Liver (tissue), 10 donors: ENCODE measurements at places on chromosomes 6 and 20. TPM values are rescaled to one million over a fixed set of nuclear protein-coding genes. Genes with fewer than 3 reads are reported as not detected.

DNA sequence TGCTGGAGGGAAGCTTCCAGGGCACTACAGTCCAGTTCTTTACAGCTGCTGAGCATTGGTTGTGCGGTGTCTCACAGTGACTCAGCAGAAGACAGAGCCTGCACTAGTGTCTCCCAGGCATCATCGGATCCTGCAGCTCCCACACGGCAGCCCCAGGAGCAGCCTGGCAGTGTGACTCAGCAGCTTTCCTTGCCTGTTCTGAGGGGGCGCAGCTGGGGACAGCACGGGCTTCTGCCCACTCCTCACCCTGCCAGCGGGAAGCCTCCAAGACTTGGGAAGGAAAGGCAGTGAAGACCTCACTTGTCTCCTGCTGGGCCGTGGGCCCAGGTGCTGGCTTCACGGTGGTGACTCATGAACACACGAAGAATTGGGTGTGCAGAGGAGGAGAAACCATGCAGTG, 165.4 kb downstream of the SYNDIG1 start:
- no peak overlapping the region for H3K4me3 ChIP-seq
- no peaks in the 10 kb centered on the region for H3K27me3 ChIP-seq
- no peaks in the 10 kb centered on the region for H3K4me1 ChIP-seq

Gene TMC2
- polyA plus RNA-seq, result not detected

- no peak for DNase-seq
- H3K27me3 ChIP-seq, result no peaks in the 10 kb centered on the region
- H3K4me3 ChIP-seq, result no peak overlapping the region
- H3K36me3 ChIP-seq, result no peaks in the 10 kb centered on the region
- no peak overlapping the region for H3K27ac ChIP-seq
- H3K4me1 ChIP-seq, result peaks cover 4% of the 10 kb centered on the region
Observed at GRCh38 chr6:16663901-16664300, 97.4 kb downstream of the ATXN1 start.

GRCh38 chr6:164107297-164107995, 692.9 kb downstream of the QKI start:
- no peak for DNase-seq
- H3K27me3 ChIP-seq, result no peaks in the 10 kb centered on the region
- peaks cover 3% of the 10 kb centered on the region for H3K4me1 ChIP-seq
- no peaks in the 10 kb centered on the region for H3K36me3 ChIP-seq
- no peak overlapping the region for H3K4me3 ChIP-seq

Gene ARMC12
- polyA plus RNA-seq, result 0.64 TPM

DNA sequence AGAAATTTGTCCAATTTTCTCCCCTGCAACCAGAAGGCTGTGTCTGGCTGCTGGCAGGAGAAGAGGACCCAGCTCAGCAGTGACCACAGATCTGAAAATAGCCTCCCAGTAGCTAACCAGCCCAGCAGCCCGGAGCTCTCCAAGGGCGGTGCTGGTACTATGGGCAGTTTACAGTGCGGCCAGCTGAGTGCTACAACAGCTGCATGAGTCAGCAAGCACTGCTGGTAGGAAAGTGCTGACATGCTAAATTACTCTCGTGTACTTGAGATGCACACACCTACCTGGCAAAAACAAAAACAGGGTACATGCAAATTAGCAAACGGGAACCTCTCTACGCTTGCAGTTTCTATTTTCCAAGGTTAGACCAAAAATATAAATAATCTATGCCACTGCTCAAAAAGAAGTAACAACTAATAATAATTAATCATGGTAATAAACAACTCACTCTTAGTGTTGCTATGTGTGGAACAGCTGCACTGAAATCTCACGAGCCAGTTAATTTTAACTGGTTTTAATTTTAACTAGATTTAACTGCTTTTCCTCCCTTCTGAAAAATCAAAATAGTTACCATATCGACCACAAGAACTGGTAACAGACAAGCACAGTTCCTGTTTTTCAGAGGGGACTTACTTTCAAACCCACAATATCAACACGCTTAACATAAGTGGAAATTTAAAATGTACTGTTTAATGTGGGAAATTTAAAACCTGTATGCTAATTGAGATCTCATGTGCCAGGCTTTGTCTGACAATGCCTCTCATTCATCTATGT, 10.8 kb downstream of the BACH2 start:
- H3K36me3 ChIP-seq, result no peaks in the 10 kb centered on the region
- DNase-seq, result peak; percentile 35
- H3K4me3 ChIP-seq, result no peak overlapping the region
- H3K27ac ChIP-seq, result peak overlapping the region; percentile 46

Gene HCK
- 7.7 TPM for polyA plus RNA-seq

GRCh38 chr6:79246891-79247290, 12.4 kb upstream of the HMGN3 start:
- H3K4me1 ChIP-seq, result no peaks in the 10 kb centered on the region
- DNase-seq, result no peak
- no peaks in the 10 kb centered on the region for H3K36me3 ChIP-seq
- H3K27ac ChIP-seq, result no peak overlapping the region
- no peaks in the 10 kb centered on the region for H3K27me3 ChIP-seq
- H3K4me3 ChIP-seq, result no peak overlapping the region

GRCh38 chr6:14274546-14275492, 157.2 kb downstream of the CD83 start:
- no peak overlapping the region for H3K4me3 ChIP-seq
- no peaks in the 10 kb centered on the region for H3K36me3 ChIP-seq
- no peaks in the 10 kb centered on the region for H3K27me3 ChIP-seq
- no peak for DNase-seq

DNA sequence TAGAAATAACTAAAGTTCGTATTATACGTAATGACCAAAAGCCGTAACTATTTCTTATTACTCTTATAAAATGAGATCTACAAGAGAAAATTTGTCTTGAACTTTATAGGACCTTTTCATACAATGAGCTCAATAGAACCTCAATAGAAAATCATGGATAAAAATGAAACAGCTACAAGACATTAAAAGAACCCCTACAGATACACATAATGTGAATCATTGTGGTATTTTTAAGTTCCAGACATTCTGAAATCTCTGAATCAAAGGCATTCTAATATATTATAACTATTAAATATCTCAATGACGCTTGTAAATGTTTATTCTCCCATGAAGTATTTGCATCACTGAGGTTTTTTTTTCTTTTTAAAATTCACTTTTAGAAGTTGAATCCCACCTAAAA, 22.2 kb upstream of the POU3F2 start:
- no peak overlapping the region for H3K27ac ChIP-seq
- H3K36me3 ChIP-seq, result no peaks in the 10 kb centered on the region
- H3K4me3 ChIP-seq, result no peak overlapping the region
- no peak for DNase-seq
- H3K27me3 ChIP-seq, result peaks cover 3% of the 10 kb centered on the region
- H3K4me1 ChIP-seq, result no peaks in the 10 kb centered on the region
